SK-N-DZ (cell line): ENCODE measurements at places on chromosomes 4 and X.
A peak's percentile ranks its signal among the peaks of the same experiment; 100 is the strongest.

GRCh38 chrX:49053223-49054072 lies 5.4 kb upstream of the CCDC120 start:
- peak; percentile 85 for DNase-seq

- DNase-seq, result no peak
Measured at GRCh38 chr4:187019896-187020295, 296.2 kb upstream of the FAT1 start.

DNA sequence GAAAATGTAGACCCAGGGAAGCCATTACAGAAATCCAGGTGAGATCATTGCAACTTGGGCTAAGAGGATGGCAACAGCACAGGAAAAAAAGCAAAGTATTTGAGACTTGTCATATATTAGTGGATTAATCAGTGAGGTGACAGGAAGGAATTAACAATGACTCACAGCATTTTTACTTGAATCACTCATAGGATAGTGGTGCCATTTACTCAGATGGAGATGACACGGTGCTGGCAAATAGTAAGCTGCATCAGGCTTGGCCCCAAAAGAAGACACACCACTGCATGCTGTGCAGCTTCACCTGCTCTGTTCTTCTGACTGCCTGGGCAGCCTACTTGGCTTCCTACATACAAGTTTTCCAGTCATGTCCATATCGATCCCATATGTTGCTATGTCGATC lies 144.8 kb downstream of the FRYL start:
- no peak for DNase-seq

DNA sequence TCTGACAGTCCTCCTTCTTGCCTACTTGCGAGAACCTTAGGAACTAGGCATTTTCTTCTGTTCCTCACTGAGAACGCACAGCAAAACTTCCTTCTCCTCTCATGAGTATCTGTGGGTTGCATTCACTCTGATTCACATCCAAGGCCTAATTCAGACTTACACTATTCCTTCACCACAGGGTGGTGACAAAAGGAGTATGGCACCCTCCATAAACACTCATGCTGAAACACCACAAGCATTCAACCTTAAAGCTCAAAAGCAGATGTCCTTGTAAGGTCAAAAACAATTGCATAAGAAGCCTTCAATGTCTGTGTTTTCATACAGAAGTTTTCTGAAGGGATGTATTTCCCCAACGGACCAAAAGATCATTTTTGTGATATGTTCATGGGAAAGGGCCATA lies 147.3 kb downstream of the CORIN start:
- no peak for DNase-seq

DNA sequence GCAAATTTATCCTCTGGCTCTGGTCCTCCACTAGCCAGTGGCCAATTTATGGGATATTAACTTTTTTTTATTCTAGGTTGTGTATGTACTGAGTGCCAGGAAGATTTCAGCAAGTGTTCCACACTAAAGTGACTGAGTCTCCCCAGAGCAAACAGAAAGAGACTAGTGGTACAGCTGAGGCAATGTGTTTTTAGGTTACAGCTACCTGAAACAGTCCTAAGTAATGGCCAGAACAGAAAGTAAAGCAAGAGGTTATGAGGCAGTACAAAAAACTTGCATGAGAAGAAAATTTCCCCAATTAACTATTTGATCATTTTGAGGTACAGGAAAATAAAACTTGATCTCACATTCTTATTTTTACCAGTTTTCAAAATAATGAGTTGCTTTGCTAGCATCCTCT lies 31.2 kb downstream of the PRDM8 start:
- DNase-seq, result no peak

DNA sequence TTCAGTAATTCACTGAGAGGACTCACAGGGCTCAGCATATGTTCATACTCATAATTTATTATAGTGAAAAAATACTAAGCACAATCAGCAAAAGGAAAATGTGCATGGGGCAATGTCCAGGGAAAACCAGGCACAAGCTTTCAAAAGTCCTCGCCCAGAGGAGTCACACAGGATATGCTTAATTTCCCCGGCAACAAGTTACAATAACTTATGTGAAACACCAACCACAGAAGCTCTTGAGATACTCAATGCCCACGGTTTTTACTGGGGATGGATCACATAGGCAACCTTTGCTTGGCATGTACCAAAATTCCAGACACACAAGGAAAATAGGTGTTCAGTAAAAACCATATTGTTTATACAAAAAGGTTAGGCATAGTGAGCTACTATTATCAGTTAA lies 38.5 kb upstream of the STPG2 start:
- no peak for DNase-seq

DNA sequence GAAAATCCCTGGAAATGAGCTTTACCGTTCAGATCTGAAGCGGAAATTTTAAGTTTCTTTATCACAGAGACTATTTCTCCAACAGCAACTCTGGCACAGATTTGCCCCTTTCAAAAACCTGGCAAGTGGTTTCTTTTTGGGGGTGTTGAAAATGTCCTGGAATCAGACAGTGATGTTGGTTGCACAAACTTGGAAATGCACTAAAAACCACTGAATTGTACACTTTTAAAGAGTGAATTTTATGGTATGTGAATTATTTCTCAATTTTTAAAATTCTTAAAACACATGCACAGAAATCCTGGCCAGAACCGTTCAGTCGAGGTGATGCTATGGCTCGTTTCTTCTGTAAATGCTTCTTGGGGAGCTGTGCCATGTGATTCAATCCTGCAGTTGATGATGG lies 121.2 kb upstream of the RBPJ start:
- no peak for DNase-seq

- DNase-seq, result no peak
Measured at GRCh38 chrX:2410279-2411020, 90.3 kb downstream of the DHRSX start.

GRCh38 chrX:68915778-68916177 lies 87.0 kb downstream of the EFNB1 start:
- DNase-seq, result no peak

- peak; percentile 16 for DNase-seq
Measured at GRCh38 chr4:23717528-23718248, 172.2 kb downstream of the PPARGC1A start.

DNA sequence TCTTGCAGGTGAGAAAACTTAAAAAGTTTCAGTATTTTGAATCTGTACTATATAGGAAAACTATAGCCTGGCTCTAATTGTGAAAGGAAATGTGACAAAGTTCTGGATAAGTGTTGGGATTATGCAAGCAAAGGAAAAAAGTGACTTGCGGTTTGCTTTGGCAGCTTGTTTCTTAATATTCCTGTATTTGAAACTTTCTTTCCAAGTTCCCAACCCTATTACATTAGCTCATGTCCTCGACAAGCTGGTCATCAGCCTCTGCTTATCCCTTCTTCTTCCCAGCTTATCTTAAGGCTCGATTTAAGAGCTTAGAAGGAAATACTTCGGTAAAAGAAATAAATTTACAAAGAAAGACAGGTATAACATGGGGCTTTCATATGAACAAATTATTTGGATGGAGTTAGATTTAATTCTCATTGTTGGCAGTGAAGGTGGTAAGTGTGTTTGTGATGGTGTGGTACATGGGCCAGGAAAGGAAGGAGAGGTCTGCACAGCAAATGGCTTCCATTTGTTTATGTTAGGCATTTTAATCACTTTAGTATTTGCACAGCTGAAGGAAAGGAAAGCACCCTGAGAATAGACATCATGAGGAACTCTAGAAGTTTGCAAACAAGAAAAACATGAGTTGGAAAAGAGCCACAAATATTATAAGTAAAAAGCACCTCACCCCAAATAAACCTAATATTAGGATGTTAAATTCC lies 5.1 kb upstream of the MYOZ2 start:
- no peak for DNase-seq
